ENCODE measurements at places on chromosomes 5 and 9. TPM values are rescaled to one million over a fixed set of nuclear protein-coding genes. Genes with fewer than 3 reads are reported as not detected.

KCNV2 gene
- total RNA-seq = not detected

PCAT7 gene
- 0.13 TPM for total RNA-seq

ADAMTSL1 gene
- 19.6 TPM for total RNA-seq

PCDHA12 gene
- not detected for total RNA-seq

RACK1 gene
- 4,748 TPM for total RNA-seq

UIMC1 gene
- total RNA-seq = 71.6 TPM

PCDHGC5 gene
- total RNA-seq = 0.32 TPM

C5orf52 gene
- not detected for total RNA-seq

SPAAR gene
- total RNA-seq = 5.8 TPM

LCN2 gene
- total RNA-seq = not detected

ENC1 gene
- total RNA-seq = 32.2 TPM

CRHBP gene
- 0.49 TPM for total RNA-seq

LRRC70 gene
- total RNA-seq = 24.0 TPM

MLLT3 gene
- 9.6 TPM for total RNA-seq

PCDHGB1 gene
- total RNA-seq = 2.8 TPM

GGTA1 gene
- 0.16 TPM for total RNA-seq

POLR3G gene
- total RNA-seq = 8.5 TPM

NEUROG1 gene
- not detected for total RNA-seq

NR6A1 gene
- 0.32 TPM for total RNA-seq

SERINC5 gene
- total RNA-seq = 5.8 TPM

FBN2 gene
- 5.7 TPM for total RNA-seq

ANKRA2 gene
- 16.8 TPM for total RNA-seq

ACTBL2 gene
- under 0.01 TPM for total RNA-seq

FBP1 gene
- 0.57 TPM for total RNA-seq

GLDC gene
- total RNA-seq = 4.3 TPM

SLC6A19 gene
- not detected for total RNA-seq

BSPRY gene
- total RNA-seq = not detected

SHOC1 gene
- not detected for total RNA-seq

C9 gene
- 0.57 TPM for total RNA-seq

CDKN2A gene
- 5.4 TPM for total RNA-seq

QRFP gene
- total RNA-seq = not detected

UBE2R2 gene
- total RNA-seq = 18.5 TPM

ENTPD2 gene
- under 0.01 TPM for total RNA-seq

FKBP15 gene
- total RNA-seq = 21.0 TPM

ATP10B gene
- under 0.01 TPM for total RNA-seq

NTRK2 gene
- under 0.01 TPM for total RNA-seq

TMEM215 gene
- not detected for total RNA-seq

PPP3R2 gene
- total RNA-seq = not detected

TLE1 gene
- 32.2 TPM for total RNA-seq

HAVCR1 gene
- not detected for total RNA-seq

SELENOP gene
- 63.1 TPM for total RNA-seq

SYK gene
- total RNA-seq = not detected

SLCO6A1 gene
- not detected for total RNA-seq

SNCAIP gene
- total RNA-seq = 30.0 TPM

ADAMTS16 gene
- not detected for total RNA-seq

HDHD3 gene
- total RNA-seq = 6.5 TPM

CATSPER3 gene
- total RNA-seq = not detected

CTNND2 gene
- total RNA-seq = not detected

SH3GL2 gene
- total RNA-seq = 0.06 TPM
